Fibroblast of skin of right biceps (primary cell): ENCODE measurements at places on chromosomes 12 and 14.

DNA sequence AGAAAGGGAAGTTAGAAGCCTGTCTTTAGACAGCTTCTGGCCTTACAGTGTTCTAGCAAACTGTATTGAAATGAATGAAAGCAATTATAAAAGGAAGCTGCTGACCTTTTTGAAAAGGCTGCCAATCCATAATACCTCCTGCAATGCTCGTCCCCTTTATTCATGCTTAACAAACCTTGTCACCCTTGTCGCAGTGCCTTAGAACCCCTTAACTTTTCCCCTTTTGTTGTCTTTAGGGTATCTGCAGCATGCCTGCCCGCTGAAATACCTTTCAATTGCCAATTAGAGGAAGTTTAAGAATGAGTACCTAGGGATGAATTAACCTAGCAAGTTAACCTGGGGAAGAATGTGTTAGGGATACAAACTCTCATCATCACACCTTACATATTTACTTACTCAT is 731.2 kb downstream of the RERGL start:
- DNase-seq = no peak

DNA sequence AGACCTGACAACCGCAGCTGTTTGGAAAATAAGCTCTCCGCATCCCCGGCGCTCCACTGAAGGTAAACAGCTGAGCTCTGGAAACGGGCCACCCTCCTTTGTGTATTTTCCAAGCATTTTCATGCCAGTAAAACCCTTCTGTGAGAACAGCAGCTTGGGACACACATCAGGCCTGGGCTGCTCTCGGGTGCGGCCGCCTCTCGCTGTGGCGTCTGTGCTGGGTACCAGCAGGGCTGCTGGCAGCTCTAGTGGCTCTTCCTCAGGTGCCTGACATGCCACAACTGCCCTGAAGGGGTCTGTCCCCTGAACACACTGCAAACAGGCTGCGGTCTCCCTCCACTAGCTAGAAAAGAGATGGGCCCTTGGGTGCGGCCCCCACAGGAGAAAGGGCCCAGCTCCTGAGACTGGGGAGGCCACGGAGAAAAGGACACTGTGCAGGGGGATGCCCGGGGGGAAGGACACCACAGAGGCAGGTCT is 96.3 kb downstream of the ITPK1 start:
- DNase-seq = no peak

DNA sequence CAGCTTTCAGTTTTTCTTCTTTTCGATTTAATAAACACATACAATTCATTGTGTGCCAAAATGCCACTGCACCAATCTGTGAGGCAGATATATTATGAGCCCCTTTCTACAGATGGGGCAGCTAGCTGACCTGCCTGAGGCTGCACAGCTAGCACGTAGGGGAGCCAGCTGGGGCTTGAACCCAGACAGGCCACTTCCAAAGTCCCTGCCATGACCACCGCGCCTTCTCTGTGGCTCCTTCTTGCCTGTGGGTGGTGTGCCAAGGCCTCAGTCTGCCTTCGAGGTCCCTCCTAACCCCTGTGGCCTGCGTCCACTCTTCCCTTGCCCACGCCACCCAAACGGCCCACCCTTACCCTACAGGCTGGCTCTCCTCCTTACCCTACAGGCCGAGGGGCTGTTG is 16.2 kb downstream of the FAM222A start:
- DNase-seq = no peak

DNA sequence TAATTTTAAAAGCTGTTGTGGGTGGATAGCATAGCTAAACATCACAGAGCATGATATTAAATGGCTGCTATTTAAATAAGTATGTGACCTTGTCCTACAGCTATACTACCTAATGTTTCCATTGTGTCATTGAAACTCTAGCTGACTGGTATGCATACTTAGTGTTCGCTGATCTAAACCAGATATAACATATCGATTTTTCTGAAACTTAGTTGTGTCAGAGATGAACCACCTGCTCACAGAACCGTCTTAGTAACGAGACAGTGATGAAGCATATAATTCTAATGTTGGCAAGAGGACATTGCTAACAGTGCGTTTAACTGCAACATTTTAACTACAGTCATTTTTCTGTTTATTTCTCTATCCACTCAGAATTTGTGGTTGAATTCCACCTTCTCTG is 36.1 kb upstream of the NUAK1 start:
- no peak for DNase-seq

GRCh38 chr14:58288106-58288792 is 10.1 kb upstream of the ARID4A start:
- no peak for DNase-seq

DNA sequence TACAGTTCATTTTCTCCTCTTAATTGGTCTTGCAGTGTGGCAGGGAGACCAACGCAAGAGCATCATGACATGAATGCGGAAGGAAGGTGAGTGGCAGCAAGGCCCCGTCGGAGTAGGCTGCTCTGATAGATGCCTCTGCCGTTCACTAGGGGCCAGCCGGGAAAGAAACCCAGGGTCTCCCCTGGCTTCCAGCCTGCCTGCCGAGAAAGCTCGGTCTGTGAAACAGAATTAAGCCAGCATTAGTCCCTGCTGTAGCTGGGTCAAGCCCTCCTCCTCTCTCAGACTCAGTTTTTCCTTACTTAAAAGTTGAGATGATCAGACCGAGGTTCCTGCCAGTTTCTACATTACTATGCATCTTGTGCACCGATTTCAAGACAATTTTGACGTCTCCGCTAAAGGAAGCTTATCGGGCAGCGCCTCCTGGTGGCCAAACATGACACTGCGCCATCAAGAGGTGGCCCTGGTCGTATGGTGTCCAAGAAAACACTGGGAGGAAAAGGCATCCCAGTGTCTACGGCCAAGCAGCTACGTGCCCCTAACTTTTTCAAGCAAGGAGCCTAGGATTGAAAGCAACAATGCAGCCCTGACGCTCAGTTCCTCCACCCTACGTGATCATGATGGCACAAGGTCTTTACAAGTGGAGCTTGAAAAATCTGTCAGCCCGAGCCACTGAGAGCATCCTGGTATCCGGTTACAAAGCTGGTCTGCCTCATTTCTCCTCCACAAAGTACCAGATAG is 131.6 kb downstream of the KSR2 start:
- DNase-seq = peak; percentile 75

DNA sequence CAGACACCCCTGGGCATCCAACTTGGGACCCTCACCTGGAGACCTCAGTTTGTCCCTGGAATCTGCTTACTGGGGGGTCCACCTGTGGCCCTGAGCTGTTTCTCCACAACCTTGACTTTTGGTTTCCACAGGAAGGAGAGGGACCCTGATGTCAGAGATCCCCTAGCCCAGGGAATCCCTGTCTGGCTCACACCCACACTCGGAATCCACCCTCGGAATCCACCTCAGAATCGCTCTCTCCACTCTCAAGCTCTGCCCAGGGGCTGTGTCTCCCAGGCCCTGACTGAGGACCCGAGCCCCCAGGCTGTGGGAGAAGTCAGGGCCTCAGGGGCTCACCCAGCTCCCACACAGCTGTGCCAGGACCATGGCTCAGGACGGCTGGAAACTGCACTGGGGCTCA is 17.4 kb downstream of the LTBP2 start:
- no peak for DNase-seq

DNA sequence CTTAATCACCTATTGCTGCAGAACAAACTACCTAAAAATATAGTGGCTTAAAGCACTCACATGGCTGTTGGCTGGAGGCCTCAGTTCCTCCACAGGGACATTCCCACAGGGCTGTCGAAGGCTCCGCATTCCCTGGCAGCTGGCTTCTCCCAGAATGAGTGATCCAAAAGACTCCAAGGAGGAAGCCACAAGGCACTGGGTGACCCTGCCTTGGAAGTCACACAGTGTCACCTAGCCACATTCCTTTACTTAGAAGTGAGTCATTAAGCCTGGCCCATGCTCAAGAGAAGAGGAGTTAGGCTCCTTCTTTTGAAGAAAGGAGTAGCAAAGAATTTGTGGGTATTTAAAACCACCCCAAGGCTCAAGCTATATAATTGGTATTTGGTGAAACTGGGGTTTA is 63.9 kb upstream of the MAP1LC3B2 start:
- peak; percentile 90 for DNase-seq

- DNase-seq = no peak
Observed at GRCh38 chr14:77570706-77571268, 45.6 kb downstream of the SPTLC2 start.

GRCh38 chr12:69022674-69023073 is 89.7 kb upstream of the CPM start:
- DNase-seq = peak; percentile 32

GRCh38 chr14:55111122-55111708 is 17.8 kb upstream of the LGALS3 start:
- no peak for DNase-seq

DNA sequence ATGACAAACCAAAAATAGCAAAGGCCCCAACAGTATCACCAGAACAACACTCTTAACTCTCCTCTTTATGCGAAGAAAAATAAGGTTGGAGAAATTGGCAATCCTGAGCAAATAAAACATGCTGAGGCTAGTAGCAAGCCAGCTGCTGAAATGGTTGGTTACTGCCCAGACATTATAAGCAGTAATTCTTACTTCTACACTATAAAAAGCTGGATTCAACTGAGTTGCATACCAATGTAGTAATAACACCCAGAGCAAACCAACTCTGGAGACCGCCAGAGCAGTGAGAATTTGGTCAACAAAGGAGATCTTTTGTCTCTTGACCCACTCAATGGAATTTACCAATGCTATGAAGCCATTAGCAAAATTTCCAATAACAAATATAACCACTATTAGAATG is 628 bp downstream of the TAS2R30 start:
- no peak for DNase-seq

GRCh38 chr12:113131556-113131955 is 4.0 kb downstream of the RASAL1 start:
- no peak for DNase-seq

- DNase-seq = no peak
Observed at GRCh38 chr14:20719777-20720176, 25.9 kb upstream of the EDDM3A start.

GRCh38 chr12:47394070-47394469 is 311.8 kb downstream of the RPAP3 start:
- peak; percentile 26 for DNase-seq

GRCh38 chr12:46560089-46560488 is 187.5 kb upstream of the SLC38A2 start:
- no peak for DNase-seq

- DNase-seq = no peak
Observed at GRCh38 chr14:99573000-99573330, 31.0 kb downstream of the CCDC85C start.

DNA sequence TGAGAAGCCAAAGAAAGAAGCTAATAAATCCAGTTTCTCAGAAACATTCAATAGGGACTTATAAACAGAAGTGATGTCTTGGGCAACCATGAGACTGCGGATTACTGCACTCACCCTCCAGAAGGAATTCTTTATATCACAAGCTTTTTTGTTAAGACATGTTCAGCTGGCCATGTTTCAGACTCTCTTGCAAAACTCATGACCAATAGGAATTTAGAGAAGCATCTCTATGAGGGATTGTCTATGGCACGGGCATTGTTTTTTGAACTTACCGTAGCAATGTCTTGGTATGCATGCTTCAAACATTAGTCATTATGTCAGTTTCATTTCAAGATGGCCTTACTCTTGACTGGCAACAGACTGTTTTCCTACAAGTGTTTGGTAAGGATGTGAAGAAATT is 15.5 kb upstream of the ZNF268 start:
- DNase-seq = no peak

DNA sequence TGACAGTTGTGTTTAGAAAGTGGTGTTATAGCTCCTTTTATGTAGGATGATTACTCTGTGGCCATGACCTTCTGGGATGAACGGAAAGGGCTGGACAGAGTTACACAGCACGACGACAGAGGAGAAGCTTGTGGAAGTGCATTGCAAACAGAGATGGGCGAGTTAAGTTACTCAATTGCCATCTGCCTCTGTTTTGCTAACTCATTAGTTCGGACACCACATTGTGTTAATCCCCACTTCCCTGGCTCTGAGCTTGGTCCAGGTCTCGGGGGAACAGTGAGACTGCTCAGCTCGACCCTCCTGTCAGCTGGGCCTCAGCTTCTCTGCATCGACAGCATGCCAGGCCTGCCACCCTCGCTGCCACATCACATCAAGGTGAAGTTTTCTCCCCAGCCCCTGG is 408.0 kb downstream of the ZFP36L1 start:
- no peak for DNase-seq

GRCh38 chr12:108565146-108565545 is 2.8 kb downstream of the ISCU start:
- DNase-seq = no peak

GRCh38 chr12:57983146-57983857 is 41.9 kb downstream of the ATP23 start:
- peak; percentile 59 for DNase-seq

GRCh38 chr12:583251-583869 is 79.9 kb downstream of the NINJ2 start:
- DNase-seq = no peak

DNA sequence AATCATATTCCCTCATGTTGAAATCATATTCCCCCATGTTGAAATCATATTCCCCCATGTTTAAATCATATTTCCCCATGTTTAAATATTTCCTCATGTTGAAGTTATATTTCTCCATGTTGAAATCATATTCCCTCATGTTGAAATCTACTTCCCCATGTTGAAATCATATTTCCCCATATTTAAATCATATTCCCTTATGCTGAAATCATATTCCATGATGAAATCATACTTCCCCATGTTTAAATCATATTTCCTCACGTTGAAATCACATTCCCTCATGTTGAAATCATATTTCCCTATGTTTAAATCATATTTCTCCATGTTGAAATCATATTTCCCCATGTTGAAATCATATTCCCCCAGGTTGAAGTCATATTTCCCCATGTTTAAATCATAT is 34.6 kb upstream of the ADGRD1 start:
- DNase-seq = no peak

DNA sequence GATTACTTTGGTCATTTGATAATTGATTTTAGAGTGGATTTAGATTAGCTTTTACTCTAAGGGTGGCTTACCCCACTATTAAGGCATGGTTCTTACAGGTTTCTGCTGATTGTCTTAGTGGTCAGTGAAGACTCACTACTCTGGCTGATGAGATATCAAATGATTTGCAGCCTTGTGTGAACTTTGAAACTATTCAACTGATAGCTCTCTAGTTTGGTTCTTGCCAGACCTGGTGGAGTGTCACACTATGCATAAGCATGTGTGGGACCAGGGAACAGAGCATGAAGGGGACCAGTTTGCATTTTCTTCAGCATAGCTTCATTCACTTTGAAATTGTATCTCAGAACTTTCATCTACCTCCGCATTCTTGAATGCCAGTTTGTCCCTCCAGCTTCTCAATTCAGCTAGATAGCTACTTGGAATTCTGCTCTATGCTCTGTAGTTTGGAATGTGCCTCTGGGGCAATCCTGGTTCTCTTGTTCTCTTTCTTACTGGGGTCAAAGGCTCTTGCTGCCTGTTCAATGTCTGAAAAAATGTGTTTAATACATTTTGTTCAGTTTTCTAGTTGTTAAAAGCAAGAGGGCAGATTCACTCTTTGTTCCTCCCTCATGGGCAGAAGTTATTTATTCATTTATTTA is 12.7 kb downstream of the SCYL2 start:
- DNase-seq = no peak

- peak; percentile 52 for DNase-seq
Observed at GRCh38 chr12:103632554-103633216, 45.6 kb downstream of the STAB2 start.

- DNase-seq = no peak
Observed at GRCh38 chr12:77489331-77489970, 341.2 kb upstream of the NAV3 start.
